ENCODE measurements at places on chromosomes 13 and 19.

- DNase-seq, result no peak
Observed at GRCh38 chr13:94556041-94556440, 39.9 kb downstream of the TGDS start.

- DNase-seq, result no peak
Observed at GRCh38 chr19:2027361-2027760, 11.8 kb upstream of the BTBD2 start.

DNA sequence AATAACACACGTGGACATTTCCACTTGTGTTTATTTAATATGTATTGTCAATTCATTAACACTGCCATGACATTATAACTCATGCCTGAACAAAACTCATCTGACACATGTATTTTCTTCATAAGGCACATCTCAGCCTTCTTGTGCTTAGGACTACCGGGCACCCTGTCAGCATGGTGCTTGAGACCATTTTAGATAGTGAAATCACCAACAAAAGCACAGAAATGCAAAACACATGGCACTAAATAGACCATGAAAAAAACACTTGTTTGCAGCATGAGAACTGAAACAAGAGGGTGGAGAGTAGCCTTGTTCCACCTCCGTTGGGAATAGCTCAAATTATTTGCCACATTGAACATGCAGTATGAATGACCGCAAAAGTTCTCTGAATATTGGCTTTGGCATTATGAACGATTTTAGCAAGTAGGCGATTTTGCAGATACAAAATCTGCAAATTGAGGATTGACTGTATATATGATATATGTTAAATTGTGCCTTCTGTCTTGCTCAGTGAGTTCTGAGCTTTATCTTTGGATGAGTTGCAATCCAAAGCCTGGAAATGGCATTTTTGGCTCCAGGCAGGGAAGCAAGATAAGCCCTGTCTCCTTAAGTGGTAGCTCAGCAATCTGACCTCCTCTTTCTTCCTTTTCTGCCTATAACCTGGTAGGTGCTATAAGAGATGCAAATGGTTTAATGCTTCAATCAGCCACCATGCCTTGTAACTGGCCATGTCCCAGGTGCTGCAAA is 328.2 kb downstream of the HS6ST3 start:
- DNase-seq, result no peak

DNA sequence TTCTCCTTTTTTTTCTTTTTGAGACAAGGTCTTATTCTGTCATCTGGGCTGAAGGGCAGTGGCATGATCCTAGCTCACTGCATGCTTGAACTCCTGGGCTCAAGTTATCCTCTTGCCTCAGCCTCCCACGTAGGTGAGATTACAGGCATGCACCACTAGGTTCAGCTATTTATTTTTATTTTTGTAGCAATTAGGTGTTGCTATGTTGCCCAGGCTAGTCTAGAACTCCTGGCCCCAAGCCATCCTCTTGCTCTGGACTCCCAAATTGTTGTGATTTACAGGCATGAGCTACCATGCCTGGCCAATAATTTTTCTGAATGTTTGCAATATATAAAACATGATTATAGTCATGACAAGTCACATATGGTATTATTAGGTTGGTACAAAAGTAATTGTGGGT is 161.1 kb upstream of the ATXN8OS start:
- no peak for DNase-seq

- no peak for DNase-seq
Observed at GRCh38 chr13:21568854-21569253, 35.1 kb downstream of the MICU2 start.

DNA sequence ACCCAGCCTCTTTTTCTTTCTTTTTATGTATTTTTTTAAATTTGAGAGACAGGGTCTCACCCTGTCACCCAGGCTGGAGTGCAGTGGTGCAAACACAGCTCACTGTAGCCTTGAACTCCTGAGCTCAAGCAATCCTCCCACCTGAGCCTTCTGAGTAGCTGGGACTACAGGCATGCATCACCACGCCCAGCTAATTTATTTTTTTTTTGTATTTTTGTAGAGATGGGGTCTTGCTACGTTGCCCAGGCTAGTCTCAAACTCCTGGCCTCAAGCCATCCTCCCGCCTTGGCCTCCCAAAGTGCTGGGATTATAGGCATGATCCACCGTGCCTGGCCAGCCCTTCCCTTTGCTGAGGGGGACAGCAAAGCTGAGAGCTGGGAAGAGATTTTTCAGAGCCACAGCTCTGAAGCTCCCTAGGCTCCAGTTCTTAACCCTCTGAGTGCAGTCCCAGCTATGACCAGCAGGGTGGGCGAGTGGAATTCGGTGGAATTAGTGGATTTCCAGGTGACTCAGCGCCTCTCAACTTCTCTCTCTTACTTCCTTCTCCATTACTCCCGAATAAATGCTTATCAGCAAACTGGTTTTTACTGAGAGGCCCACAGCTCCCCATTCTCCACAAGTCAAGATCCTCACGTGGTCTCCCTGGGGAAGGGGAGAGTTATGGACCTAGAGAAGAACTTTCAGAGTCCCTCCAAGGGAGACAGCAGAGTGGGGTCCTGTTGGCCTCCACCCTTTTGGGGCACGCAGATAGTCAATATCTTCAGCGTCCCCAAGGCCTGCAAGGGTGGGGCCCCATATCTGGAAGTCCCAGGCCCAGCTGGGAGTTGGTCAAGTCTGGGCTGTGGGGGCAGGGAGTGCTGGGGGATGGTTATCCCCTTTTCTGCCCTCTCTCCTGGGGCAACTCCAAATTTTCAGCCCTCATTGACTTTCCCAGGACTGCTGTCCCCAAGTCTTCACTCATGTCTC is 1.2 kb downstream of the BLVRB start:
- no peak for DNase-seq

- no peak for DNase-seq
Observed at GRCh38 chr19:29285878-29286277, 72.9 kb upstream of the UQCRFS1 start.

GRCh38 chr13:107518292-107518691 is 697.0 kb downstream of the LIG4 start:
- DNase-seq, result no peak

GRCh38 chr19:17522988-17523872 is 11.8 kb downstream of the PGLS start:
- DNase-seq, result peak; percentile 55

DNA sequence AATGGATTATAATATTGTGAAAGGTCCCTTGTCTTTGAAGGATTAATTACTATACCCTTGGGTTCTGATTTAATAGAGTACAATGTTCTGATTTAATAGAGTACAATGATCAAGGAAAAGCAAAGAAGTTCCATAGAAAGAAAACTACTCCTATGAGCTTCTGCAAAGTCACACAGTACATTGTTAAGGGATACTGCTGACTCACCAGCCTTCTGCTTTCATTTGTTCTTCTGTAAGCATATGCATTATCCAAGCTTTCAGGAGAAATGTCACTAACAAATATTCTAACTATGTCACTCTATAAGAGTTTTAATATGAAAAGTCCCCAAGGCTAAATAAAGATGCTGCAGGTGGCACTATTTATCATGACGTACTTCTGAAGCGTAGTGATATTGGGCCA is 396.7 kb downstream of the RFC3 start:
- no peak for DNase-seq

- no peak for DNase-seq
Observed at GRCh38 chr19:45443462-45444317, 20.0 kb upstream of the ERCC1 start.

DNA sequence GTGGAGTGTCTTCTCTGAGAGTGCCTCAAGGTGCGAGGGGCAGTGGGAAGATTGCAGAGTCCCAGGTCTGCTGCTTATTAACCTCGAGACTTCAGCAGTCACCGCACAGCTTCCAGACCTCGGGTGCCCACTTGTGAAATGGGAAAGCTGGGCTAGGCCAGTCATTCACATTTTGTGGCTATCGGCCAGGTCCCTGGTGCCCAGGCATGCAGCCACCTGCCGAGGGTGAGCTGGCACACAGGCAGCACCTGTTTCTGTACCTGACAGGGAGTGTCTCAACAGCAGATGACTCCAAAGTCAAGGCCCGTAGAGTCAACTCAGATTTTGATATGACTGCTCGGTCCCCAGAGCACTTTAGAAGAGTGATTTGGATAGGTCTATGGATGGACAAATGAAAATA is 21.9 kb downstream of the UQCRFS1 start:
- DNase-seq, result no peak

GRCh38 chr19:51347209-51347928 is 5.4 kb upstream of the VSIG10L start:
- no peak for DNase-seq

DNA sequence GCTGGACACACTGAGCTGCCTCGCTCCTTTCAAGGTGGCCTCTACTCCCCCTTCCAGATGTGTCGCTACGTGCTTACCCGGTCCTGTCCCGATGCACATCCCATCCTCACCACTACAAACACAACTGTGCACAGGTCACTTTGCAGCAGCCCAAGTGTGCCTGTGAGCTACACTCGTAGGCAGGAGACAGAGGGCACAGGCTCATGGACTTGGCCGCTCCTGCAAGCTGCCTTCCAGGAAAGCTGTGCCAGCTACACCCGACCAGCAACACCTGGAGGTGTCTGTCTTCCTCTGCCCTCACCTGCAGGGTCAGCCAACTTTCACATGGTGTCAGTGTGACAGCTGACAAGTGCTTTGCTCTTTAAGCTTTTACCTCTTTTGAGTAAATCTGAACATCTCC is 15.4 kb downstream of the CARS2 start:
- no peak for DNase-seq

- no peak for DNase-seq
Observed at GRCh38 chr13:79245937-79246577, 160.0 kb downstream of the RBM26 start.

DNA sequence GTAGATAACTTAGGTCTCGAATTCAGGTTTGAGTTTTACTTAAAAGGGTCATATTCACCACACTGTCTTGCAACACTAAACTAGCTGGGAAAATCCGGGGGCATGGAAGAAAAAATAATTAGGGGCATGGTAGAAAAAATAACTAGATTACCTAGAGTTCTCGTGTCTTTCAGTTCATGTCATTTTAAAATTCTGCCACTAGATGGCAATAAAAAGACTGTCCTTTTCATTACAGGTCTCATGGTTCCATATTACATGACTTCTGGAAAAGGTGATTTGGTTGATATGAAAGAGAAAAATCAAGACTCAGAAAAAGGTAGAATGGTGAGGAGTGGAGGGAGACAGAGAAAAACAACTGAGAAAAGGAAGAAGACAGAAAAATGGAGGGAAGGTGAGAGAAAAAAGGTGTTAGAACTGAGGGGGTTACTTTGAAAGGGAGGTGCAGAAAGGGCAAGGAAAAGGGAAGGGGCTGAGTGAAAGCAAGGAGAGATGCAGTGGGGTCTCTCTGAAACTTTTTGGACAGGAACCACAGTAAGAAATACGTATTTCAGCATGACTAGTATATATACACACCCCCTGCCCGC is 299.0 kb downstream of the KLF12 start:
- DNase-seq, result no peak

DNA sequence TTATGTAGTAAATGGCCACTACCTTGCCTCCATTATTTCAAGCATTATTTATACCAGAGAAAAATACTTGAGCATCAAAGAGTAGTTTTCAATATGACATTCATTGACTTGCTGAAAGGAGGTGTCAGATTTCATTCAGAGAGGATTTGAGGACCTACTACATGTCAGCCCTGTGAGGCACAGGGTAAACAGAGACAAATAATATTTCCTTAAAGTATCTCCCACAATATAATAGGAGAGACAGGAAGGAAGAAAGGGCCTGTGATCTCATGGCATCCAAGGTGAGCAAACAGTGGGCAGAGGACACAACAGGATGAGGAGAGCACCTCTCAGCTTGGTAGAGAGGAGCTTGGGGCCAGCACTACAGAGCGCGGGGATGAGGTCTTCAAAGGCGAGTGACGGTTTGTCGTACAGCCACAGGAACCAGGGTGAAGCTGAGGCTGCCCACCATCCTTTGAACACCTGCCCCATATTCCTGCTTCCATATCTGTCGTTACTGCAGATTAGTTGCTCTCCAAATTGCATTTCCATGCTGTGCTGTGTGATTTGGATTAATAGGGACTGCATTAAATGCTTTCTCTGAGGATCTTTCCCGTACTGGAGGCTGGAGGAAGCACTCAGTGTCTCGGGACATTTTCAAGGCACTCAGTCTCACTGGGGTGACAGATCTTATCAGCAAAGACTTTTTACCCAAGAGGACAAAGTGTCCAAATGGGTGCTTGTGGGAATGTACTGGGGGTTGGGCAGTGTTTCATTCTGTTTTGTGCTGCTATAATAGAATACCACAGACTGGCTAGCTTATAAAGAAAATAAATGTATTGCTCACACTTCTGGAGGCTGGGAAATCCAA is 59.2 kb downstream of the GJA3 start:
- DNase-seq, result no peak

DNA sequence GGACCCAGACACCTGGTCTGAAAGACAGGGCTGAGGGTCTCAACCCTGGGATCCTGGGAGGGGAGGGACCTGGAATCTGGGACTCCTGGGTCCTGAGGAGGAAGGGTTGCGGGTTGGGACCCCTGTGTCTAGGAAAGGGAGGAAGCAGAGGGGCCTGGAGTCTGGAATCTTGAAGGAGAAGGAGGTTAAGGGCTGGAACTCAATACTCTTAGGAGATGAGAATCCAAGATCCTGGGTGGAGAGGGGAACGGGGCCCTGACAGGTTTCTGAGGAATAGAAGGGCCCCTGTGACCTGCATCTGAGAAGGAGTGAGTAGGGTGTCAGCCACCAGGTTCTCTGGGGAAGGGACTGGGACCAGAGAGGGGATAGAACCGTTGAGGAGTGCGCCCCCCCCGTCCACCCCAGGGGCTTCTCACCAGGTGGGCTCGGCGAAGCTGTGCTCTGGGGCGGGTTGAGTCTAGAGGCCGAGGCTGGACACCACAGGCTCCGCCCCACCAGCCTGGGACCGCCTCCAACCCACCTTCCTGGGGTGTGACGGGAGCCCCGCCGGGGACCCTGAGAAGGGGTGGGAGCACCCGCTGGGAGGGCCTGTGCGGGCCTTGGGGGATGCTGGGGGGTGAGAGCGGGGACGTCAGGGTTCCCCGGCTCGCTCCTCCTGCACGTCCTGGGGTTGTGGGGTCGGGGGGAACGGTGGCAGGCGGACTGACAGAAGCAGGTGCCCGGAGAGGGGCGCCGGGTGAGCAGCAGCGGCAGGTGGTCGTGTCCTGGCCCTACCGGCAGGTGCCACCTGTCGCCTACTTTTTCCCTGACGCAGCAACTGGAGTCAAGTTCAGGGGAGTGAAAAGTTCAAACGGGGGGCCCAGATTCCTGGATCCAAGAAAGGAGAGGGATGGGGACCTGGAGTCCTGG is at the start of gene MAMSTR:
MAMSTR (minus strand) TSS at position 463 of the 909 bp plus-strand sequence. CDS start 694 bp downstream, outside the sequence.
- DNase-seq, result no peak
